ENCODE measurements at places on chromosomes 3 and 15.

DNA sequence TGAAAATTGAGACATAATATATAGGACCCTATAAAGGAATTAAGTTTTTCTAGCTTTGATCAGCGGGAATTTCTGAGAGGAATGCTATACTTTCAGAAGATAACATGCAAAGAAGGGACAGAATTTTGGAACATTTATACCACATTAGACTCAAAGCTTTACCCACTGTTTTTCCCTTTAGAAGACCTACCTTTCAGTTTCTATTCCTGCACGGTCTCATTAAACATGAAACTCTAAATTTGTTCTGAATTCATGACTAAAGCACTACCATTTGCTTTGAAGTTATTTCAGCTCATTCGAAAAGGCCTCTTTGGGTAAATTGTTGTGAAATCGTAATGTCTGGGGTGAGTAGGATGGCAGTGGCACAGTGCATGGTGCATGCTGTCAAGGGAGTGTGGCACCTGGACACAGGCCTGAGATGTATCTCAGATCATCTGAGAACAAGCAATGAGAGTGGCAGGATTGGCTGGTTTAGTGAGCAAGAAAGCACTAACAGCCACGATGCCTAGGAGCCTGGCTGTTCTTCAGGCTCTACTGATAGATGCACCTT, 42.5 kb downstream of the CHCHD4 start:
- DNase-seq = no peak

DNA sequence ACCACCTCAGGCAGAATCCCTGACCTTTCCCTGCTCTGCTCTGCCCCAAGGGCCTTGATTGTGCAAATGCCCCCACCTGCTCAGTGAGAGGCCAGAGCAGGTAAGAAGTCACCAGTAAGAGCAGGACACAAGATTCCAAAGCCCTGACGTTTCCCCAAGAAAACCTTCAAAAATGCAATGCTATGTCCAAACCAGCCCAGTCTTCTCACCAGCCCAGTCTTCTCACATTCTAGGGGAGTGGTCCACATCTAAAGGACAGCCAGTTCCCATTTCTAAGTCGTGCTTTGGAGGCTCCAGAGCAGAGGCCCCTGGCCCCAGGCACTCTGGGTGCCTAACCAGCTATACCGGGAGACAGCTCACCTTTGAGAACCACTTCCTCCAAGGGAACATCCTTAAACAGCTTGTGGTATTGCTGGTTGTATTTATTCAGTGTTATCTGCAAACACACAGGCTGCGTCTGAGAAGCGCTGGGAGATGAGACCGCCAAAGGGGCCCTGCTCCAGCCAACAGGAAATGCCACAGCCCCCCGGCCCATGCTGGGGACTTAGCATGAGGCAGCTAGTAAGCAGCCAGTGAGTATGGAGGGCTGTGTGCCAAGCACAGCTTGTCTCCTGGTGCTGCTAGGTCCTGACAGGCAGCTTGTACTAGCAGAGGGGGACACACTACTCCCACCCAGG, 29.3 kb downstream of the GRAMD2A start:
- DNase-seq = no peak

- DNase-seq = no peak
Observed at GRCh38 chr3:100953103-100953502, 40.1 kb downstream of the ABI3BP start.

GRCh38 chr15:95845862-95846515, 484.5 kb upstream of the NR2F2 start:
- DNase-seq = no peak

DNA sequence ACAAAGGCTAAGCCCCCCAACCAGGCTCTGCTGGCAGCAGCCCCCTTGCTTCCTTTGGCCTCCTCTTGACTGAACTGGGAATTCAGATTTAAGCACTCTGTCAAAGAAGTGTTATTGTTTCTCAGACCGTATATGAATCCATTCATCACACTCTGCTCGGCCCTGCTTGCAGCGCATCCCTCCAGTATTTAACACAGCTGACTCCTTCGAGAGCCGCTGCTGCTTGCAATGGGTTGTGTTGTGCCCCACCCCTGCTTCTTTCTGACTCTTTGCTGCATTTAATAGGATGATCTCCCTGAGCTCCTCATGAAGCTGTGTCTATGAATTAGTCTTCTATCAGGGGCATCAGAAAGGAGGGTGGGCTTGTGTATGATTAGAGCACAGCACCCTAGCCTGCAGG, 31.2 kb downstream of the C3orf20 start:
- no peak for DNase-seq

- no peak for DNase-seq
Observed at GRCh38 chr3:52423173-52423572, 21.7 kb downstream of the SEMA3G start.

DNA sequence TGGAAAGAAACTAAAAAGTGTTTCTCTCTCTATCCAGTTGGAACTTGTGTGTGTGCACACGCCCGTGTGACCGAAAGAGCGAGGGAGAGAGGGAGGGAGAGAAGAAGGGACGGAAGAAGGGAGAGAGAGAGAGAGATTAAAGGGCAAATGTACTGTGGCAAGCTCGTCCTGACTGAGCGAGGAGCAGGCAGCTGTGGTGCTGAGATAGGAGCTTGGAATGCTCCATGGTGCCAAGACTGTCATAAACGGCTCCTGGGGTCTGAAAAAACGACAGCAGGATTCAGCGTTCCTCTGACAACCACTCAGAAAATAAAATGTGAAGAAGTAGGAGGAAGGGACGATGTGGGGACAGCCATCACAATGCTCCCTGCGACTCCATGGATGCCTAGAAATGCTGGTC, 276.0 kb downstream of the SV2B start:
- DNase-seq = no peak

- DNase-seq = no peak
Observed at GRCh38 chr3:63639806-63640205, 12.7 kb upstream of the SNTN start.

DNA sequence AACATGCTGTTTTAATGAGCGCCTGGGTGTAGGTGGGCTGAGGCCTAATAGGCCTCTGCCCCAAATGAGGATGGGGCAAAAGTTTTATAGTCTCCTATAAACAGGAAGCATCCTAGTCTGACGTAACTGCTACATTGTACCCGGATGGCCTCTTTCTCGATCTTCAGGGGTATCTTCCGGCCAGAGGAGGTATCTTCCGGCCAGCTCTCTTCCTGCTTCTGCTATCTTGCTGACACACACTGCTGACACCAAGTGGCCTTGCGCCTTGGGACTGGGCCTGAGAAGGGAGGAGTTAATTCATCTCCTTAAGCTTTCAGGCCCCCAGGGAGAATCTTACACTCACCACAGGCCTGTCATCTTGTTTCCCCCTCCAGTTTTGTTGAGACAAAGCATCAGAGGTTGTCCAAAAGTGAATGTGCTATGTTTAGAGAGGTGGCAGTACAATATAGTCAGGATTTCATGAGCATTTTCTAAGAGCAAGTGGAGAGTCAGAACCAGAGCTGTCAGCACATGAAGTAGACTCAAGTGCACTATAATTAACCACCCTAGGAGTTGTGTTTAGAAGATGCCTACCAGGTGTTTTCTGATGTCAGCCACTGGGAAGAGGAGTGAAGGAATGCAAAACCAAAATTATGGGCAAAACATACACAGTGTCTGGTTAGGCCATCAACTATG, 15.6 kb upstream of the IGSF10 start:
- no peak for DNase-seq

DNA sequence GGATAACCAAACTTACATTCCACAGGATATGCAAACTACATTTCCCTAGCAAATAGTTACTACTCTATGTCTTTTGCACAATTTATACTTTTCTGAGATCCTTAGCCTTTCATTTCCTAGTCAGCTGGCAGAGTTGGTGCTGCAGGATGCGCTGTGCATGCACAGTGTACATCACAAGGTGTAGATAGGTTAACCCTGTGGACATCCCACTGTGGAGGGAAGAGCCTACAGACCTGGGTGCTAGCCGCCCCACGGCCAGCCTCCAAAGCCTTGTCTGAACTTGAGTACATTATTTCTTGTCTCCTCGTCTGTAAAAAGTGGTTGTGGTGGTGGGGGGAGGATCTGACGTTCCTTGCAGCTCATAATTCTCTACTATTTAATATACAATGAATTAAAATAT, 3.5 kb downstream of the TNFSF10 start:
- DNase-seq = no peak

DNA sequence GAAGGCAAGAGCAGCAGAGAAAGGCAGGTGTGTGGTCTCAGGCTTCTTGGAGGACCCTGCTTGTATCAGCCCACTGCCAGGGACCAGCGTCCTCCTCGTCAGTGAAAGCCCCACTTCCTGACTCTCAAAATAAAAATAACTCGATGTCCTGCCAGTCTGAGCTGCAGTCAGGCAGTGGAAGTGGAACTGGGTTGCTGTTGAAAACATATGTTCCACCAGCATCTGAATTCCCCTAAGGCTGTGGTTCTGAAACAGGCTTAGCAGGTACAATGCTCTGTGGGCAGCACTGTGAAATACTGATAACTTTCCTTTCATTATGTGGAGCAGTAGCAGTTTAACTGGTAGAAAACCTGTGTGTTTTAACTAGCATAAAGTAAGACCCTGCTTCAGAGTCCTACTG, 121.6 kb upstream of the EIF1B start:
- no peak for DNase-seq

GRCh38 chr3:179512378-179512777, 50.3 kb upstream of the ACTL6A start:
- no peak for DNase-seq

GRCh38 chr3:2910997-2911396, 199.2 kb downstream of the IL5RA start:
- DNase-seq = no peak

DNA sequence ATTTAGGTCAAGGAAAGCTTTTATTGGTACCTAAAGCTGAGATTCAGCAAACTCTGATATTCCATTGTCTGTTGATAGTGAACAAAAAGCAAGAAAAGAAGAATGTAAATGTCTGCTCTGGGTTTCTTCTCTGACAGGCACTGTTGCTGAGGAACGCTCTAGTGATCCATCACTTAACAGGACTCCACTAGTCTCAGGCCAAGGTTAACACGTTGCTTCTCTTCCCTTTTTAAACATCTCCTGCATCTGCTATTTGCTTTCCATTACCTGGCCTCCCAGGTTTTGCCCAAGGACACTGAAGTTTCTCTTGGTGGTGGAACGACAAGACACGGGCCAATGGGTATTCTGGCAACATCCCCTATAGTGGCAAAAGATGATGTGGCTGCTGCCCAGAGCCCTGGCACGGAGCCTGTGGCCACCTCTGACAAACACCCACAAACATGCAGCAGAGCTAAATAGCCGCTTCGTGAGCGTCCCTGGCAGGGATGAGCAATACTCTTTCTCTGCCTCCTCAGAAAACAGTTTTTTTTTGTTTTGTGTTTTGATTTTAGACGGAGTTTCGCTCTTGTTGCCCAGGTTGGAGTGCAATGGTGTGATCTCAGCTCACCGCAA, 97.8 kb upstream of the AKAP13 start:
- DNase-seq = peak; percentile 23

DNA sequence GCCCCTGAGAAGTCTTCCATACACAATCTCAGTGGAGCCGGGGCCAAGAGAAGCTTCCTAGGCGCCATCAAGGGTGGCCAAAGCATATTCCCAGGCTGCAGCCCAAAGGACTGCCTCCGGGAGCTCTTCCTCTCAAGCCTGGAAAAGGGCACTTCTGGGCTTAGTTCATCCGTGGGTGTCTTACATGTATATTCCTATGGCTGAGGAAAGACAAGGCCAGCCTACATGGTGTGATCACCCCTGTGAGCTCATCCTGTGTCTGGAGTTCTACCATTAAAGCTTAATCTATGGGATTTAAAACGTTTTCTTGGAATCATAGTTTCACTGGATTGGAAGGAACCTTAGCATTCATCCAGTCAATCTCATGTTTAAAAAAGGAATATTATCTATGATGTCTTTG, 21.9 kb upstream of the TIMP4 start:
- DNase-seq = no peak

GRCh38 chr3:52978109-52978754, 67.6 kb downstream of the SFMBT1 start:
- no peak for DNase-seq

GRCh38 chr3:32018757-32019564, 37.4 kb downstream of the ZNF860 start:
- no peak for DNase-seq
